ENCODE measurements at places on chromosomes 16 and 17.

- DNase-seq: no peak
Observed at GRCh38 chr16:86762095-86762494, 183.7 kb downstream of the FOXL1 start.

DNA sequence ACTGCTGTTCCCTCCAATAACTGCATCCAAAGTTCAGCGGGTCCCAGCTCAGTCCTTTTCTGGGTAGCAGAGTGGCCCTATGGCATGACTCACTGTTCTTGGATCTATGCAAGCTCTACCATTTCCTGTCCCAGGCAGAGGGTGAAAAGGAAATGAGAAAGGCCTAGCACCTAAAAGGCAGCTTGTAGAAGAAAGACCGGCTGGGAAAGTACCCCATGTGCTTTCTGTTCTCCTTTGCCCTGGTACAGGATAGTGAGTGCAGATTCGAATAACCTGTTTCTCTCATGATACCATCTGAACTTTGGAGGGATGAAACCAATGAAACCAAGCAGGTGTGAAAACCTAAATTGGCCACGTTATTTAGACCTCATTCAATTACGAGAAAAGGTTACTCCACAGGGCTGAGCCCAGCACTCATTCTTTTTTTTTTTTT, 12.7 kb upstream of the HASPIN start:
- no peak for DNase-seq

GRCh38 chr16:67158637-67159600, 790 bp downstream of the TRADD start:
- DNase-seq: no peak

GRCh38 chr17:3893003-3893719, at the start of gene CAMKK1:
Gene CAMKK1 (minus strand): TSS chr17:3893053. CDS start chr17:3885687, 7,366 bp downstream.
- DNase-seq: peak; percentile 93

DNA sequence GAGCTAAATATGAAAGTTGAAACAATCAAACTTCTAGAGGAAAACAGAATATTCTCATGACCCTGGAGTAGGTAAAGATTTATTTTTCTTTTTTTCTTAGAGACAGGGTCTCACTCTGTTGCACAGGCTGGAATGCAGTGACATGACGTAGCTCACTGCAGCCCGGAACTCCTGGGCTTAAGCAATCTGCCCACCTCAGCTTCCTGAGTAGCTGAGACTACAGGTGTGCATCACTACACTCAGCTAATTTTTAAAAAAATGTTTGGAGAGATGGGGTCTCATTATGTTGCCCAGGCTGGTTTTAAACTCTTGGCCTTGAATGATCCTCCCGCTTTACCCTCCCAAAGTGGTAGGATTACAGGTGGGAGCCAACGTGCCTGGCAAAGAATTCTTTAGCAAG, 15.5 kb downstream of the IKZF3 start:
- DNase-seq: no peak
